ENCODE measurements at places on chromosomes 2 and 18. TPM values are rescaled to one million over a fixed set of nuclear protein-coding genes. Genes with fewer than 3 reads are reported as not detected.

DNA sequence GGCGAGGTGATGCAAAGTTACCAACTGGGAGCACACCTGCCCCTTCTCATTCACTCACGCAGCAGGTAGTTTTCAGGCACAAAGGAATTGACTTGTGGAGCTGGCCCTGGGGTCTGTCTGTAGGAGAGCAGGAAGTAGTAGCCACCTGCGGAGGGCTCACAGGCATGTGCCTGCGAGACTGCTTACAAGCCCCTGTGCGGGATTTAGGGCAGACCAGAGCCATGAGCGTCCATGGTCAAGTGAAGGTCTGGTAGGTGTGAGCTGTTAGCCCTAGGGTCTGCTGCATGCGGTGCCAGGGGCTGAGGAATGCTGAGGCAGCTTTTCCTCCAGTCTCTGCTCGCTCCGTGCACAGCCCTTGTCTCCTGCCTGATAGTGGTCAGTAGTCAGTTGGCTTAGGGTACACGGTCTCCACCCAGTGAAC lies 18.9 kb downstream of the INPP4A start:
- no peak for DNase-seq

Gene DYNAP
- not detected for total RNA-seq

Gene NEB
- 0.27 TPM for total RNA-seq

DNA sequence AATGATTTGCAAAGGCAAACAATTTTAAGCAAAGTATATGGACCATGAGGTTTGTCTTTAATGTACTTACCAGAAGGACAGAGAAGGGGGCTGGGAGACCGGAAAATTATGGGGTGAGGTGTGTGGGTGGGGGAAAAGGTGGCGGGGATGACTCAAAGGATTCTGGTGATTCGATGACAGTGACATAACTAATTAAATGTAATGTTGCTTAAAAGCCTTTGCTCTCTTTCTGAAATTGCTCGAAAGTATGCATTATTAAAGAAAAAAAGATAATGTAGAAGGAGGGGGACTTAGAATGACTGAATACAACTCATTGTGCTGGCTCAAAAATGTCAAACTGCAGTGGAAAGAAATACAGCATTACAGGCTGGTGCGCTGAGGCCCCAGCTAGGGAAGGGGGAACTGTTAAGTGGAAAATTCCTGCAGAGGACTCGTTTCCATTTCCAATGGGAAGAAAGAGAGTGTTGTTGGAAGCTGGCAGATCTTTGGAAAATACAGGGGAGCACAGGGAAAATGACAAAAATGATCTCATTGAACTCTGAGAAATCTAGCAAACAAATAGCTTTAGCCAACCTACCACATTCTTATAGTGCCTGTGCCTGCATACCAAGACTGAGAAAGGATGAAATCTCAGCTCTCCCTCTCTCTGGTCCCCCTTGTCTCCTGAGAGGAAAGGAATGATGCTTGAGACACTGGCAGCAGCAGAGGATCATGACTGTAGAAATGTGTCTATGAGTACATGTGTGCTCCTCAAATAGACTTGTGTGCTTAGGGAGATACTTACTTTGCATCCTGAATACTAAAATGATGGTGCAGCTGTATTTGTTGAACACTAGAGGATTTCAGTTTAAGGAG lies 632.4 kb downstream of the NYAP2 start:
- DNase-seq, result no peak

DNA sequence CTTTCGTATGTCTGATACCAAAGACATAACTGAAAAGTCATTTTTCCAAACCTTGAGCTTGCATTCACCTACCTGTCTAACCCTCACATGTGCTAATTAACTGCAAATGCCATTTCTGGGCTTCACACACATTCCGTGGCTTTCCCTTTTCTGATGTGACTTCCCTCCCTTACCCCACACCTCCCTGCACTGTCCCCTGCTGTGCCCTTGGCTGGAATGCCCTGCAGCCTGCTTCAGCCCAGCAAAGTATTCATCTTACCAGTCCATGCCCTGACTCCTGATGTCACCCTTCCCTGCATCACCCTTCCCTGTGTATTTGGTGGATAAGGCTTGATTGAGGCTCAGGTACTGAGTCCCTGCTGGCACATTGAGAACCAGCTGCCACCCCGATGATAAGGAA lies 12.2 kb downstream of the RETSAT start:
- DNase-seq, result no peak

GRCh38 chr2:28398101-28398834 lies 5.6 kb downstream of the FOSL2 start:
- no peak for DNase-seq

DNA sequence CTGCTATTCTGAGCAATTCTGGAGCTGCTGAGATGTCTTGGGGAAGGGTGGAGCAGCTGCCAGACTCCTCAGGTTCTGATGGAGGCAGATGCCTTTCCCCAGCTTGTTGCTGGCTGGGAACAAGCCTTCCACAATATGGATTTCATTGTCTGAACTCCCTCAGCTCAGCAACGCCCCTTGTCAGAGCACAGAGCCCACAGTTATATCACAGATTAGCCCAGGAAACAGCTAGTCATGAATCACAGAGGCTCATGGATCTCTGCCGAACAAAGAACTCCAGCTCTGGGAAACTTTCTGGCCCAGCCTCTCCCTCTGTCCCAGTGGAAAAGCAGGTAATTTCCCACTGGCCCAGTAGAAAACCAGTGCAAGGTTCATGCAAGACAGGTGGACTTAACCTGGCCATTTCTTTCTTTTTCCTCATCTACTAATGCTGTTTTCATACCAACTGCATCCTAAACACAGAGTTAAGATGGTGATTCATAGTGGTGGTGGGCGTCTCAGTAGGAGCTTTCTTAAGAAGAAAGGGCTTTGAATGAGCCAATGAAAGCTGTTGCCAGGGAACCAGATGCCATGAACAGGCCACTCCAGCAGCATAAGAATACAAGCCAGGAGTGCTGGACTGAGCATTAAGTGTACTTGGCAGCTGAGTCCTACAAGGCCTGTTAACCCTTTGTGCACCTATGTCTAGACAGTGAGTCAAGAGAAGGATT lies 8.7 kb upstream of the KIAA2012 start:
- DNase-seq, result no peak

DNA sequence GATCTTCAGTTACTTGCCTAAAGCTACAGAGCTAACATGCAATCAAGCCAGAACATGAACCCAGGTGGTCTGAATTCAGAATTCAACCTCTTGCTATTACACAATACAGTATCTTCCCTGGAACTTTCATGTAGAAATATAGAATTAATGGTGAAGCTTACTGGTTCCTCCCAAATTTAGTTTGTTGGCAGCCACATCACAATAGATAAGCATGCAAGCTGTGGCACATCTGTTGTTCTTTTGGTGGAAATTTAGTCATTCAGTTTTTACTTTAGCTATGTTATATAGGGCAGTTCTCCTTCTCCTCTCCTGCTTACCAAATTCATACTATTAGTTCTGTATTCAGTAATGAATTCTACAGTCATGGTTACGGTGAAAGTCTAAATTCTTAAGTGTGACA lies 101.0 kb upstream of the RNF152 start:
- DNase-seq, result no peak

Gene TUBA3E
- total RNA-seq, result not detected

Gene LAMA1
- not detected for total RNA-seq

DNA sequence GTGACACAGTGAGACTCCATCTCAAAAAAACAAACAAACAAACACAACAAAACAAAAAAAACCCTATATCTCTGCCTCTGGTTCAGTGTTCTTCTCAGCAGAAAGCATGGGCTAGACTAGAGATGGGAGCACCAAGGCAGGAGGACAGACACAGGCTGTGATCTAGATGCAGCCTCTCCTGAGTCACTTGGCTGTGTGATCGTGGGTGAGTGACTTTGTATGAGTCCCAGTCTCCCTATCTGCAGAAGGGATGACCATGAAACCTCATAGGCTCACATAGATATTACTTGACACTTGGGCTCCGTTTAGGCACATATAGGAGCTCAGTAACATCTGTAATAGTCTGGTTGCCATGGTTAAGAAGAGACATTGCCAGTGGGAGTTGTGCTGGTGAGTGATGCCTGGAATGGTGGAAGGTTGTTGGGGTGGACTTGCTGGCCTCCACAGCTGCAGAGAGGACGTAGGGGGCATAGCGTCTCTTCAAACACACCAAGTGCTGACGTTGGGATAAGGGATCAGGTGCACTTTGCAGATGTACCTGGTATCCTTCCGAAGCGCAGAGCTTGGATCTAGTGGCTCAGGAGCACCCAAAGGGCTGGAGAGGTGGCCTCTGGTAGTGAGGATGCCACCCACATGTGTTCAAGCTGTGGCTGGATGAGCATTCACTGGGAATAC lies 318.9 kb upstream of the HS6ST1 start:
- no peak for DNase-seq

- no peak for DNase-seq
Measured at GRCh38 chr2:39913648-39914461, 134.8 kb upstream of the THUMPD2 start.

Gene CCDC68
- total RNA-seq, result not detected

DNA sequence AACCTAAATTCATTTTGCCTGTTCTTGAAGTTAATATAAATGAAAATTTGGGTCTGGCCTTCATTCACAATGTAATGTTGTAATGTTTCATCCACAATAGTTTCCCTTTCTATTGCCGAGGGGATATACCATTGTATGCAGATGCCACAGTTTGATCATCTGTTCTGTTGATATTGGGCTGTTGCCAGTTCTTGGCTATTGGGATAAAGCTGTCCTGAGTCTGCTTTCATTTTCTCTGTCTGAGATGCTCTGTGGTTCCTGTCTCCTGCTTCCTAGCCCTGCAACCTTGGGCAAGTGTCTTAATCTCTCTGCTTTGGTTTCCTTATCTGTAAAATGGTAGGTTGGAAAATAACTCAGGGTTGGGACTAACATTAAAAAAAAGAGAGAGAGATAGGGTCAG lies 25.2 kb downstream of the B3GNT2 start:
- DNase-seq, result no peak

- DNase-seq, result no peak
Measured at GRCh38 chr2:54394392-54394791, 61.7 kb upstream of the SPTBN1 start.

DNA sequence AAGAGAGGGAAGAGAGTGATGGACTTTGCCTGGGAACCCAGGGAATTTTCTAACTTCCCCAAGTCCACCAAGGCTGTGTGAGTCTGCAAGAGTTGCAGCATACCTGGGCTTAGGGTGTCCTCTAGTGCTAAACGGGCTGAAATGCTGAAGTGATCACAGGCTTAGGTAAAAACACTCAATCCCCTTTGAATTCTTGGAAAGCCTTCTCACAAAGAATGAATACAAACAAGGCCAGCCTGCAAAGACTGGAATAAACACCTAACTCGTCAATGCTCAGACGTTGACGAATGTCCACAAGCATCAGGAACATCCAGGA lies 30.0 kb upstream of the BMP10 start:
- DNase-seq, result no peak

- DNase-seq, result no peak
Measured at GRCh38 chr18:8314124-8314523, 295.1 kb upstream of the RAB12 start.

Gene G6PC2
- total RNA-seq, result not detected

Gene OST4
- 341 TPM for total RNA-seq

Gene TTC32
- total RNA-seq, result 14.8 TPM

DNA sequence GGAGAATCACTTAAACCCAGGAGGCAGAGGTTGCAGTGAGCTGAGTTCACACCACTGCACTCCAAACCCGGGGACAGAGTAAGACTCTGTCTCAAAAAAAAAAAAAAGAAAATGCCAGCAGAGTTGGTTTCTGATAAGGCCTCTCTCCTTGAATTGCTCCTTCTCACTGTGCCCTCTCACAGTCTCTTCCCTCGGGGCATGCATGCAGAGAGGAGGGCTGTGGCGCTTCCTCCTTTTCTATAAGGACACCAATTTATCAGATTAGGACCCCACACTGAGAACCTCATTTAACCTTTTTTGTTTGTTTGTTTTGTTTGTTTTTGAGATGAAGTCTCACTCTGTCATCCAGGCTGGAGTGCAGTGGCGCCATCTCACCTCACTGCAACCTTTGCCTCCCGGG lies 110.5 kb downstream of the ZFP36L2 start:
- no peak for DNase-seq

Gene IDH1
- total RNA-seq, result 42.7 TPM

- DNase-seq, result no peak
Measured at GRCh38 chr18:66632756-66633155, 28.9 kb upstream of the CDH19 start.

DNA sequence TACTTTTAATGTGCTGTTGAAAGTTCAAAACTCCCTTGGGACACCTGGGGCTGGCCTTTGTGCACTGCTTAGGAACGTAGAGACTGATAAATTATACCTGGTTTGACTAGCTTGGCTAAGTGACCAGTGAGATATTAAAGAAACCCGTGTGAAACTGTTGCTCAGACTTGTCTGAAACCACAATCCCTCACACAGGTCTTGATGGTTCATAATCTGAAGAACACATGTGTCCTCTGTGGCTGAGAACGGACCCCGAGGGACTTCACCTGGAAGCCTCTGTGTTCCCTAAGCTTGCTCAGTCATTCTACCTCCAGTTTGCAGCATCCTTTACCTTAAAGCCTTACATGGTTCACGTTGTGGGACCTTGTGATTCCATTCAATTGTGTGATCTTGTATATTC lies 218.8 kb downstream of the CBLN2 start:
- no peak for DNase-seq

Gene CXCR4
- total RNA-seq, result 140 TPM

Gene FAHD2A
- total RNA-seq, result 32.5 TPM

DNA sequence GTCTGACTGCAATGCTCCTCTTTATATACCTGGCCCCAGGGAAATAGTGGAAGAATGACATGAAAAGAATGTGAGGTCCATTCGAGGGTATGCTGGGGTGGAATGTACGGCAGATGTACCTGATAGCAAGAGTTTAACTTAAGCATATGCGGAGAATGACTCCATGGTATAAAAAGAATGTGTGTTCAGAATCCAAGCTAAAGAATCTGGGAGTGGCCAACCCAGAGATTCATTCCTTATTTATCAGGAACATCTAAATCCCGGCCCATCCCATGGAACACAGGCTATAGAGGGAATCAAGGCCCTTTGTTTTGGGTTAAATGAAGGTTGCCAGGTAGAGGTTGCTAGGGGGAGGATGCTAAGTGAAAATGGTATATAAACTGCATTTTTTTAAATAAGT lies 150.0 kb downstream of the ZNF385B start:
- no peak for DNase-seq

DNA sequence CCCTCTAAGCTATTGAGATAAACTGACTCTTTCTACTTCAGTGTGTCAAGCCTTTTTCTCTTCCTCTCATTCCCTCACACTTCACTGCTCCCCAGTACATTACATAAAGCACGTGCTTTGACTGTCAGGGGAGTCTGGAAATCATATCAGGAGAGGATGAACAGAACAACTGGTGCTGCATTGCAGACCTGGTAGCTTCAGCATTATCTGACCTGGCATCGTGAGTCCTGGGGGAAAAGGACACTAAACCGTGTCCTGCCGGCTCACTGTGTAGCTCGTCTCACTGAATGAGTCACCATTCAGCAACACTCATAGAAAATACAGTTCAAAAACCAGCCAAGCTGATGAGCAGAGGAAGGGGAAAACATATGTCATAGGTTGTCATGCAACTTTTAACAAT lies 108.5 kb upstream of the UNC80 start:
- DNase-seq, result no peak

DNA sequence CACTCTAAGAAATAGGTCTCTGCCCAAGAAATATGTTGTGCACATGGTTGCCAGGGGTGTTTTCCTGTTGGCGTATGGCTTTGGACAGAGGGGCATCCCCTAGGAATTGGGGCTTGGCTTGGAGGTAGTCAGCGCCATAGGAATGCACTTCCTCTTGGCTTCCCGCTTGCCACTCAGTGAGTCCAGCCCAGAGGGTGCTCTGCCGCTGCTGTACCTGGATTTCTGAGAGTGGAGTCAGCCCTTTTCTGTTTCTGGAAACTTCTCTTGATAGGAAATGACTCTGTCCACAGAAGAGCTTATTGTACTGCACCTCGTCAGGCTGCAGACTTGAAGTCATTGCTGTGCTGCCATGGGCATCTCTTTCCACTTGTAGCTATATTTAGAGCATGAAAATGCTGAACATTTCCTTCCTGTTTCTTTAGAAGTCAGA lies 116.7 kb upstream of the MGAT5 start:
- DNase-seq, result no peak

Data from activated T-helper 2 cell treated with anti-CD3 and anti-CD28 coated beads, Interferon-gamma antibody, Interleukin-2, Interleukin-4, amounts not matched to agents 10 μg/mL and 5 μg/mL and 100 μg/mL, durations not matched to agents 14 hours and 24 hours and 36 hours (primary cell).